Left cardiac atrium (tissue), 4 donors: ENCODE measurements at places on chromosomes 2 and 18. TPM values are rescaled to one million over a fixed set of nuclear protein-coding genes. Genes with fewer than 3 reads are reported as not detected.

XIRP2 gene
- 44.0 TPM for total RNA-seq

LRRTM1 gene
- 0.41 TPM for total RNA-seq

MAPK4 gene
- 19.9 TPM for total RNA-seq

MYO1B gene
- total RNA-seq = 26.3 TPM

POMC gene
- total RNA-seq = 10.6 TPM

SLC38A11 gene
- 0.71 TPM for total RNA-seq

CAPN14 gene
- 0.12 TPM for total RNA-seq

MAP3K19 gene
- not detected for total RNA-seq

UGT1A7 gene
- total RNA-seq = not detected

RESP18 gene
- not detected for total RNA-seq

ABCG8 gene
- not detected for total RNA-seq

LYG2 gene
- not detected for total RNA-seq

NTSR2 gene
- 0.24 TPM for total RNA-seq

DSG4 gene
- total RNA-seq = not detected

CFAP221 gene
- total RNA-seq = 0.91 TPM

FRZB gene
- total RNA-seq = 2.4 TPM

PAIP2B gene
- 15.1 TPM for total RNA-seq

NBEAL1 gene
- 21.1 TPM for total RNA-seq

ELP2 gene
- total RNA-seq = 55.7 TPM

FBXO15 gene
- total RNA-seq = 0.47 TPM

SPRED2 gene
- total RNA-seq = 19.8 TPM

AUP1 gene
- 78.3 TPM for total RNA-seq

MROH2A gene
- not detected for total RNA-seq

FER1L5 gene
- total RNA-seq = 0.06 TPM

APOB gene
- total RNA-seq = 25.1 TPM

FOXD4L1 gene
- 0.21 TPM for total RNA-seq

MLPH gene
- total RNA-seq = 91.5 TPM

ANKRD53 gene
- 1.8 TPM for total RNA-seq

CIAO1 gene
- 52.7 TPM for total RNA-seq

SPR gene
- total RNA-seq = 47.7 TPM

CCT7 gene
- total RNA-seq = 184 TPM

INO80B gene
- total RNA-seq = 22.1 TPM

PLGLB1 gene
- 0.41 TPM for total RNA-seq
